Astrocyte (in vitro differentiated cells and primary cell): ENCODE measurements at places on chromosomes 6 and 20. TPM values are rescaled to one million over a fixed set of nuclear protein-coding genes. Genes with fewer than 3 reads are reported as not detected.

Gene KIFC1
- 2.9 and 4.2 TPM in 2 replicates for total RNA-seq

Gene ACTL10
- total RNA-seq: 1.1 and 1.4 TPM in 2 replicates

Gene TMEM244
- not detected in 2 replicates for total RNA-seq

Gene HNF4A
- total RNA-seq: not detected in 2 replicates

Gene WFDC5
- not detected in 2 replicates for total RNA-seq
